ENCODE measurements at places on chromosomes 13 and 19. TPM values are rescaled to one million over a fixed set of nuclear protein-coding genes. Genes with fewer than 3 reads are reported as not detected.

NLRP4 gene
- not detected for total RNA-seq

PEX11G gene
- total RNA-seq, result 2.6 TPM

LHB gene
- not detected for total RNA-seq

ZNF486 gene
- not detected for total RNA-seq

C19orf25 gene
- 17.2 TPM for total RNA-seq

ENOX1 gene
- 1.0 TPM for total RNA-seq

OR7D2 gene
- not detected for total RNA-seq

PABPC3 gene
- 0.12 TPM for total RNA-seq

CD37 gene
- not detected for total RNA-seq

CYP2A7 gene
- not detected for total RNA-seq

PSG3 gene
- total RNA-seq, result 0.17 TPM

NOTCH3 gene
- 5.9 TPM for total RNA-seq

ZNF208 gene
- total RNA-seq, result not detected

GJA3 gene
- total RNA-seq, result 0.91 TPM

SOHLH2 gene
- total RNA-seq, result not detected

CCL25 gene
- total RNA-seq, result not detected

COX6B2 gene
- 1.5 TPM for total RNA-seq

SYDE1 gene
- total RNA-seq, result 16.7 TPM

TJP3 gene
- total RNA-seq, result 0.19 TPM

MYO1F gene
- total RNA-seq, result 0.17 TPM

CEACAM7 gene
- total RNA-seq, result not detected

ZNF575 gene
- total RNA-seq, result 2.7 TPM
